ENCODE measurements at places on chromosomes 12 and 14.
A peak's percentile ranks its signal among the peaks of the same experiment; 100 is the strongest.

GRCh38 chr12:98369581-98369980 is 145.8 kb upstream of the TMPO start:
- DNase-seq = no peak

GRCh38 chr12:49197256-49197655 is 8.4 kb upstream of the TUBA1A start:
- no peak for DNase-seq

- no peak for DNase-seq
These were observed 3.9 kb downstream of the SLCO1A2 start for GRCh38 chr12:21330682-21331253.

GRCh38 chr12:58703866-58704265 is 216.4 kb downstream of the LRIG3 start:
- DNase-seq = no peak

DNA sequence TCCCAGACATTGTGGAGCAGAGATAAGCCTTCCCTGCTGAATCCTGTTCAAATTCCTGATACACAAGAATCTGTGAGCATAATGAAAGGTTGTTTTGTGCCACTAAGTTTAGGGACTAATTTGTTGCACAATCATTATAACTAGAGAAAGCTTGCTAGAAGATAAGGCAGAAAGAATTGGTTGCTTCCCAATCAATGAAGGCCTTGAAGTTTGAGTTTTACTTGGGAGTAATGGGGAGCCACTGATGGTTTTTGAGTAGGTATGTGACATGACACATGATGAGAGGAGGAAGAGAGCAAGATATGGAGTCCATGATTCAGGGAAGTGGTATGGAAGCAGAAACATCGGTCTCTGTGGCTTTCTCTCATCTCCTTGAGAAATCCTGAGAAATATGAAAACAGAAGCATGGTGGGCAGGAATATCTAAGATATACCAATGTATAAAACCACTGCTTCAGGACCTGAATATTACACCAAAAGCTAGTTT is 13.3 kb upstream of the TCP11L2 start:
- DNase-seq = no peak

DNA sequence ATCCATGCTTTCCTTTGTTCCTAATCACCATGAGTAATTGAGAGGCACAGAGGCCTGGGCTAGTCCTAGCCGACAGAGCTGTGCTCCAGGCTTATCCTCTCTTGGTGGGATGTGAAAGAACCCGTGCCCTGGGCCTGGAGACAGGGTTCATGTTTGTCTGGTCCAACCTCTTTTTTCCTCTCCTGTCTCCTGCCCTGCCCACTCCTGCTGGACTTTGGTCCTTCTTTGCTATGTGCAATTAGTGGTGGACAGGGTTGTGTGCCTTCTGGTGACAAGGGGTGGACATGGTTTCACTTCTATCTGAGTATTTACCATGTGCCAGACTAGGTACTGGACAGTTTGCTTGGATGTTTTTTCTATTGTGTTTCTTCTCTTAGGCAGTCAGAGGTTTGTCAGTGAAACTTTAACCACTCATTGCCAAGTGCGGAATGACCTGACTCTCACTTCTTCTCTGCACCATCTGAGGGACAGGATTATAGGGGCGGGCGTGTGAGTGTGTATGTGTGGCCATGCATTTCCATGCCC is 126.1 kb downstream of the SMOC1 start:
- DNase-seq = no peak

- DNase-seq = no peak
These were observed 14.9 kb upstream of the SCFD1 start for GRCh38 chr14:30607156-30607780.

DNA sequence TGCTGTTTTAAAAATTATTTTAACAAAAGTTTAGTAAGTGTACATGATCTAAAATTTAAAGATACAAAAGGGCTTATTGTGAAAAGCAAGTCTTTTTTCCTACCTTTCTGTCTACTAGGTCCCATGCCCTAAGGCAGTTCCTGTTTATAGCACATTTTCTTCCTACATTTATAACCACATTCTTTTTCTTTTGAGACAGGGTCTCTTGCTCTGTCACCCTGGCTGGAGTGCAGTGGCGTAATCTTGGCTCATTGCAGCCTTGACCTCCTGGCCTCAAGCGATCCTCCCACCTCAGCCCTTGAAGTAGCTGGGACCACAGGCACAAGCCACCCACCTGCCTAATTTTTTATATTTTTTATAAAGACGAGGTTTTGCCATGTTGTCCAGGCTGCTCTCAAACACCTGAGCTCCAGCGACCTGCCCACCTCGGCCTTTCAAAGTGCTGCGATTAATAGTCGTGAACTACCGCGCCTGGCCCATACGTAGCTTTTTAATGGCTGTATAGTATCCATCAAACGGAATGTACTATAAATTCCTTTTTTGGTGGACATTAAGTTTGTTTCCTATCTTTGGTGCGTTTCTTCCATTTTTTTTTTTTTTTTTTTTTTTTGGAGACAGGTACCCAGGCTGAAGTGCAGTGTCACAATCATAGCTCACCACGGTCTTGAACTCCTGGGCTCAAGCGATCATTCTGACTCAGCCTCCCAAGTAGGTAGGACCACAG is 20.9 kb downstream of the FRS2 start:
- no peak for DNase-seq

GRCh38 chr12:34402899-34403705 is 380.8 kb downstream of the ALG10 start:
- DNase-seq = peak; percentile 0

DNA sequence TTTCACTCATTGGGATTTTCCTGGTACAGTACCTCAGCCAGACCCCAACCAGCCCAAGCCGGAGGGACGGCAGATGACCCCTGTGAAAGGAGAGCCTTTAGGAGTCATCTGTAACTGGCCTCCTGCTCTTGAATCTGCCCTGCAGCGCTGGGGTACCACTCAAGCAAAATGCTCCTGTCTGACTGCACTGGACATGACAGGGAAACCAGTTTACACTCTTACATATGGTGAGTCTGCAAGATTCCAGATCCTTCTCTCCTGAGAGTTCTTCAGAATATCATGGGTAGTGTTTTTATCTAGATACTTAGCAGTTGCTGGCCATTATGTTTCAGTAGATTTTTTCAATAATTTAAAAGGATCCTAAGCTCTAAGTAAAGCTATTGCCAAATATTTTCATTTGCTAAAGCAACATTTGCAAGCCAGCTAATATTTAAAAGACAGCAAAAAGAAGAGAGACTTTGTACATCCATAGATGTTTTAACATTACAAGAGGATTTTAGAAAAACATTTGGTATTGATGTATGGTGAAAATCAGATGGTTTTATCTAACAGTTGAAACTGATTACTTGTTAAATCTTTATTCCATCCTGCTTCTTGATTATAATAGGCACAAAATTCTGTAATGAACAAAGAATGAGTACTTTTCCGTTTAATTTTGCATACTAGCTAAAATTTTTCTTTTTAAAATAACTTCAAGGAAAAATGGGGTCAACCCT is 85.1 kb upstream of the ATF1 start:
- no peak for DNase-seq

- DNase-seq = no peak
These were observed 140.1 kb upstream of the ATP2B1 start for GRCh38 chr12:89848732-89849131.

GRCh38 chr12:62862259-62862881 is 72.6 kb downstream of the PPM1H start:
- no peak for DNase-seq

GRCh38 chr12:3445119-3445978 is 45.7 kb upstream of the PRMT8 start:
- DNase-seq = no peak

DNA sequence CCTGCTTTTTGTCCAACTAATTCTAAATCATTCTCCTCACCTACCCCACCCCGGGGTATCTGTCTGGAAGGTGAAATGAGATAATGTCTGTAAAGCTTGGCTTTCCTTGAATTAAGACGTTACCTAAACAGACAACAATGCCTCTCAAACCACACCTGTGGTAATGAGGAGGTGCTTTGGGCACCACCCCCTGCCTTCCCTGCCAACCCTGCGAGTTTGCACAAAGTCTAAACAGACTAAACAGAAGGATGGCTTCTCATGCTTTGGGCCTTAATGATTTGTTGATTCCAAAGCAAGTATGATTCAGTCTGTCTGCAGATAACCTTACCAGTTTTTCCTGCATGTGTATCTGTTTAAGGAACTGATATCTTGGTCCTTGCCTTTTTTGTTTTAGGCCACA is 82.4 kb downstream of the ZFC3H1 start:
- no peak for DNase-seq

DNA sequence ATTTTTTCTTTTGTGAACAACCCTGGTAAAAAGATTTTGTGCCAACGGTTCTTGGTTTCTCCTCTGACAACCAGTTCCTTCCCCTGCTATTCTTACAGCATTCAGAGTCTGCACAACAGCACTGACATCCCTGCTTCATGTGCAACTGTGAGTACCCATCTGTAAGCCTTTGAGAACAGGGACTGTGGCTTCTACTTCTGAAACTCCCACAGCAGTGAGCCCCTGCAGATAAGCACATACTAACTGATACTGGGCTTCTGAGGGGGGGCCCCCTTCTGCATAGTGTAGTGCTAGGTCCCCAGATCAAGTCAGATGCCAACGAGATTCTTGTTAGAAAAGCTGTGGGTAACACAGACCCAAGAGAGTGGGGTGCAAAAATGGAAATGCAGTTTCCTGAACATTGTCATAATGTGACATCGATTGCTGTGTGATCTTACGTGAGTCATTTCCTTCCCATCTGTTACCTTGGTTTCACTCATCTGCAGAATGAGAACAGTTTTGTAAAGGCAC is 11.1 kb upstream of the NINJ2 start:
- peak; percentile 86 for DNase-seq

DNA sequence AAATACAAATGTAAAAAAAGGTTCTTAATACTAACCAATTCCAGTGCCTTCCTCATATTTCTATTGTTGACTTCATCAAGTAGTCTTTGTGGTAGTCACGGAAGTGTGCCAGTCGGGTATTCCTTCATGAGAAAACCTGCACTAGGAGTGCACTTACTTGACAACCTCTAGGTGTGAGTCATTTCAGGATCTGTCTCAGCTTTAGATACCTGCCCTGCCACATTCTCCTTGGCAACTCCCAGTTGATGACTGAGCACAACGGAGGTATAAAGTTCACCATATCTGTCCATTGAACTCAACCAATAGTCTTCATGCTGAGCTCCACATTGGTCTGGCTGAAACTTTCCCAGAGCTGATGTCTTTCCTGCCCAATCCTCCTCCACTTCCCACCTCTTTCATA is 215.7 kb downstream of the SYT10 start:
- DNase-seq = no peak

GRCh38 chr14:90676912-90677311 is 139.3 kb downstream of the TTC7B start:
- DNase-seq = no peak

- no peak for DNase-seq
These were observed 9.1 kb downstream of the BORCS5 start for GRCh38 chr12:12365931-12366431.

- DNase-seq = no peak
These were observed 80.5 kb downstream of the MED13L start for GRCh38 chr12:116196752-116197718.

DNA sequence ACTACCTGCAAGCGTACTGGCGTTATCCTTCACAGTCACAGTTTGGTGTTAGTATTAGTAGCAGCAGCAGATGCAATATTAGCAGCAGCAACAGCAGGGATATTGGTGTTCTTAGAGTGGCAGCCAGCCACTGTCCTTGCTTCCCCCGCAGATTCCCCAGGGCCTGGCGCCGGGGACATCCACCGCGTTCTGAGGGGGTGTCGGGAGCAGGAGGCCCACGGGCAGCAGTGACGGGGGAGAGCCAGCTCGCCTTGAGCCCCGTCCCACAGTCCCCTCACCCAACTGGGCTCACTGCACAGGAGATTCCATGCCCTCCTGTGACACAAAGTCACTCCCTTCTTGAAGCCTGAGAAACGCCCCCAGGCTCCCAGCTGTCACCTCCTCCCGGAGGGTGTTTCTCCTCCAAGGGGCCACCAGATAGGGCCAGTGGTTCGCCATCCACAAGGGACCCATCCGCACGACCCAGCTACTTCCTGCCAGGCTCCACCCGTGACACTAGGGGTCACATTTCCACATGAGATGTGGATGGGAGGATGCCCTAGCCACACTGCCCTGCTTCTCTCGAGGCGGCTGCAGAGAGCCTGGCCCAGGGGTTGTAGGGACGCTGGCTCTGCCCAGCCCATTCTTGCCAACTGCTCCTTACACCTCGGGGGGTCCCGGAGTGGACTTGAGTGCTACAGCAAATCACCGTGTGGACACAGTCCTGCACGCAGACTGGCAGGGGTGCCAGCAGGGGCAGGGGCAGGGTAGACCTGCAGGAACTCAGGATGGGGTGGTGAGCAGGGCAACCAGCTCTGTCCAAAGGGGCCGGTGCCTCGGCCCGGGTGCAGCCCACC is 123.1 kb downstream of the PIWIL1 start:
- no peak for DNase-seq

GRCh38 chr14:75821831-75822521 is 159.8 kb downstream of the TGFB3 start:
- DNase-seq = no peak
